NCI-H510A (cell line): ENCODE measurements at places on chromosomes 5 and 9.

DNA sequence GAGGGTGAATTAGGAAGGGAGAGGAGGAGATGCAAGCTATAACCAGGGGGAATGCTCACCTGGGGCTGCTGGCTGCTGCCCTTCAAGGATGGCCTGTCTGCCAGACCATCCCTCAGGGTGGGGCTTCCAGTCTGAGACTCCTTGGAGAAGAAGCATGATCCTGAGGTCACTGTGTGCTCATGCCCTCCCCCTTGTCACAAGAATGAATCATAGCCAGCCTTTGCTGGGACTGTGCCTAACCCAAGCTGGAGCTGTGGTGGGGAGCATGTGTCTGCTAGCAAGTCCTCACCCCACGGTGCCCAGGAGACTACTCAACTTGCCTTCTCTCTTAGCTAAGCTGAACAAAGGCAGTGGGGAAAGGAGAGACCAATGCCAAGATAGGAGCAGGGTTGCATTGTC lies 463.6 kb downstream of the SPOCK1 start:
- DNase-seq: no peak

- no peak for DNase-seq
Measured at GRCh38 chr5:54993318-54993717, 7.9 kb upstream of the ESM1 start.

- no peak for DNase-seq
Measured at GRCh38 chr5:113864437-113864836, 350.9 kb downstream of the YTHDC2 start.

DNA sequence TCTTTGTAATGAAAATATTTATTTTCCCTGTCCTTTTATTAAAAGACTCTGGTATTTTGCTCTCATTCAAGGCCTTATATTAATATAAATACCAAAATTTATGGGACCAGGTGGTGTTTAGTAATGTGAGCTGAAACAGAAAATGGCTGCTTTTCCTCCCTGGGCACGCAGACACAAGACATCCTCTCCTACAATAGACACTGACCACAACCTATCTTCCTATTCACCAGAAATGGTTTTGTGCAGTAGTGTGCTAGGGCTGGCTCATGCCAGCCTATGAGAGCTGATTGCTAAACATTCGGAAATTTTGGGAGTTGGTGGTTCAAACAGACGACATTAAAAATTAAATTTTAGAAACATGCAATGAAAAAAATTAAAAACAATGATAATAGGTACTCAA lies 338.2 kb downstream of the BNC2 start:
- no peak for DNase-seq

DNA sequence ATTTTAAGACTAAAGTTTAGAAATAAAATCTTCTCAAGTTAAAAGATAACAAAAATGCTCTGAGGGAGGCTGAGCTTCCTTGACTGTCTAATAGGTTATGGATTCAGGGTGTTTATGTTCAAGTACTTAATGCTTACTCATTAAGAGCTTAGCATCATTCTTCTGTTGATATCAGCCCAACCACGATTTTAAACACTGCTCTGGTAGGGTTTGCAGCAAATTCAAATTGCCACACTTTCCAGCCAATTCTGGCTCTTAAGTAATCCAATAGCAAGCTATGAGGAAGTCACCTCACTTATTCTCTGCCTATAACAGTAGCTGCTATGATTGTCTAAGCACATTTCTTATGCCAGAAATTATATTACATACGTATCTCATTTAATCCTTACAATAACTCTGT lies 191.0 kb upstream of the KIF2A start:
- no peak for DNase-seq

- peak; percentile 14 for DNase-seq
Measured at GRCh38 chr5:37900692-37901091, 60.9 kb upstream of the GDNF start.

GRCh38 chr5:95454536-95454935 lies 63.4 kb downstream of the FAM81B start:
- no peak for DNase-seq

- no peak for DNase-seq
Measured at GRCh38 chr5:98631311-98632054, 142.0 kb upstream of the RGMB start.
